ENCODE measurements at places on chromosomes 3 and 15. TPM values are rescaled to one million over a fixed set of nuclear protein-coding genes. Genes with fewer than 3 reads are reported as not detected.

DNA sequence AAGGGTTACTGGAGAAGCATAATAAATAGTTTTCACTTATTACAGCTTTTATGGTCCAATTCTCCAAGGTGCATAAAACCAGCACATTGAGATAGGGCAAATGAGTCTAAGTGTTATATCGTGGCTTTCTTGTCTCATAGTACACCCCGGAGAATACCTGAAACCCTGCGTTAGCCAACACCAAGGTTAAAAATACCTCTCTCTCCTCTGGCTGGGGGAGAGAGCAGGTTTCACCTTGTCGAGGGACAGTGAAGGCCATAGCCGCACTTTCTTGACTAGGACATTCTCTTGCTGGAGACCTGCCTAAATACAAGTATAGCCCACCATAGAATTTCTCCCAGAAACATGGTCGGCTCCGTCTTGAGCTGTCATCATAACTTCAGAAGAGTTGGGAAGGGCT lies 51.4 kb upstream of the ATOSA start:
- no peak for DNase-seq

- no peak for DNase-seq
These were observed 23.3 kb upstream of the IREB2 start for GRCh38 chr15:78414621-78415250.

- no peak for DNase-seq
These were observed 56.8 kb downstream of the SETMAR start for GRCh38 chr3:4359805-4360502.

Gene PTX3
- 4.2 TPM for polyA plus RNA-seq

Measured in left renal cortex interstitium (tissue), 4 donors.